SJSA1 (cell line): ENCODE measurements at places on chromosomes 6 and 20. TPM values are rescaled to one million over a fixed set of nuclear protein-coding genes. Genes with fewer than 3 reads are reported as not detected.

GRCh38 chr6:161630674-161631073 lies 356.8 kb upstream of the AGPAT4 start:
- peak; percentile 84 for DNase-seq

- no peak for DNase-seq
Observed at GRCh38 chr6:5204376-5204775, 56.4 kb downstream of the LYRM4 start.

Gene UNC5CL
- 0.47 TPM in 1 of 2 replicates, not detected in the other for total RNA-seq

Gene ADAM33
- total RNA-seq: not detected in 2 replicates
